ENCODE measurements at places on chromosomes 2 and 18.

GRCh38 chr2:64750001-64750816 lies 96.5 kb upstream of the SERTAD2 start:
- DNase-seq: peak; percentile 63

- no peak for DNase-seq
These were observed 23.4 kb downstream of the OTX1 start for GRCh38 chr2:63073994-63074393.

DNA sequence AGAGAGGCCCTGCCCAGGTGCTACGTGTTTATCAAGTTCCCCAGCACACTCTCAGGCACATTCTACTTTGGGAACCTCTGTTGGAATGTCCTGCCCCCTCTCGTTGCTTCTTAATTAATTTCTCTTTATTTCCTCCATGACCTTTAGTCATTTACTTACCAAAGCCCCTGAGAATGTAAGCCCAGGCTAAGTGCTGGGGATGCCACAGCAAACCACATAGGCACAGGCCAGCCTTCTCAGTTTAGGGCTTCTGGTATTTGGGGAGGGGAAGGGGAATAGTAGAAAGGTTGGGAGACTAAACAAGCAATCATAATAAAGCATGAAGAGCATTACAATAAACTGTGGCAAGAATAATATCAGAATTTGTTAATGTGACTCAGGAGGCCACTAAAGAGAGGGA lies 85.7 kb downstream of the EVA1A start:
- DNase-seq: no peak

GRCh38 chr2:12071318-12071717 lies 324.9 kb downstream of the LPIN1 start:
- no peak for DNase-seq

GRCh38 chr18:64398320-64398719 lies 249.4 kb upstream of the LINC00305 start:
- DNase-seq: no peak

DNA sequence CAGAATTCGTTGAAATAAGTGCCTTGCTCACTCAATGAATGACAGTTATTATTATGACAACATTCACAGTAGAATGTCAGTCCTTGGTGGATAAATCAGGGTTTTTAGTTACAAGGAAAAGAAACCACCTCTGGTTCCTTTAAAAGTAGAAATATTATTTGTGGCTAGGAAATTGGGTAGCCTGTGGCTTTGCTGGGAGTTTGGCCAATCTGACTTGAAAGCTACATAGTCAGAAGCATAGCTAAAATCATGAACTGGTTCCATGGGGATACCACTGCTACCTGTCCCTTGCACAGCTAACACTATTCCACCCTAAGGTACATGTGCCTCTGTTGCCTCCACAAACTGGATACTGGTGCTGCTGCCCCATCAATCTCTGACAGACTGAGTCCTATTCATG lies 12.8 kb upstream of the SMCHD1 start:
- DNase-seq: no peak

All from kidney tubule cell (primary cell).